ENCODE measurements at places on chromosomes 1 and 21. TPM values are rescaled to one million over a fixed set of nuclear protein-coding genes. Genes with fewer than 3 reads are reported as not detected.

DNA sequence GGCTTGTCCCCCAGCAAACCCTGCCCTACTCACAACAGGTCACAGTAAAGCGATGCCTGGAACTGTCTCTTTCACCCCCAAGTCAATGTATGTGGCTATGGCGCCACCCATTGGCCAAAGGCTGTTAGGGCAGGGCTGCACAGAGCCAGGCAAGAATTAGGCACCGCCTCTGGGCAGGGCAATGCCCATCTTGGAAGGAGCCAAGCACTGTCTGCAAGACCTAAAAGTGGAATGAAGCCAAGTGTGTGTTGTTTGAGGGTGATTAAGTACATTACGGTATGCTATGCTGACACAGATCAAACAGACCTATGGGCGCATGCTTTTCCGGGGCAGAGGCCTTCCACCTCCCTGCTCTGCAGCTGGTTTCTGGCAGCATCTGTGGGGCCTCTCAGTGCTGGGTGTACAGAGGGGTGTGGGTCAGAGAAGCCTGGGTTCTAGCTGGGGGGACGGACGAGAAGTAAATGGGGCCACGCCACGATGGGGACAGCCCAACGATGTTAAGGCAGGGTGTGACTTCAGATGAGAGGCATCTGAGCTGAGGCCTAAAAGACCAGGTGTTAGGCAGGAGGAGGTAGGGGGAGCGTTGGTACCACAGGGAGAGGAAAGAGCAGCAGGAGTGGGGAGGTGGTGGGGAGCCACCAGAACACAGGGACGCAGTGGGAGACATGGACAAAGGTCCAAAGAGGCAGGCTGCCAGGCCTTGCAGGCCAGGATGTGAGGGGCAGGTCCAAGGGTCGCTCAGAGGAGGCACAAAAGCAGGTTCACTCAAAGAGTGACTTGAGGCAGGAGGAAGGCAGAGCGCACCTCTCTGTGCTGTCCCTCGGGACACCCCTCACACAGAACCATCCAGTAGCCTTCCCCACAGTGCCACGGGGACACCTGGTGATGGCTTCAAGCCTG is 49.8 kb downstream of the ACOT7 start:
- peaks cover 5% of the 10 kb centered on the region for H3K36me3 ChIP-seq
- no peaks in the 10 kb centered on the region for H3K4me1 ChIP-seq
- peak; percentile 80 for DNase-seq
- H3K27ac ChIP-seq, result no peak overlapping the region
- H3K27me3 ChIP-seq, result no peaks in the 10 kb centered on the region

DNA sequence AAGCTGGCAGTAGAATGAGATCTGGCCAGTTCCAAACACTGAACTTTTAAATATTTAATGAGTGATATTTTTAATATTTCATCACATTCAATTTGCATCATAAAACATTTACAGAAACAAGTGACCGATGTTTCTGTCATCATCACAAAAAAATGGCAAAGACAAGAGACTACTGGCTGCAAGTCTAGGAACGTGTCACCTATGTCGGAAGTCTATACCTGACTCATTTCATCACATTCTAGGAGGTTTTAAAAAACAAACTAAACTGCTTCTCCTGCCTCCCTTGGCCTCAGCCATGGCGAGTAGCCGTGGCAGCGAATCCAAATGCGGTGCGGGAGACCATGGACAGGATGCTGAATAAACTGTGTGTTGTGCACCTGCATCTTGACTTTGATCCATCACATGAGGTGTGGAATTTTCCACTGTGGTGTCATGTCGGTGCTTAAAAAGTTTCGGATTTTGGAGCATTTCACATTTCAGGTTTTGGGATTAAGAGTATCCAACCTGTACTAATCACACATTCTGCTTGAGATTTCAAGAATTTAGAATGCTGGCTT is 43.1 kb downstream of the CLSTN1 start:
- no peaks in the 10 kb centered on the region for H3K36me3 ChIP-seq
- no peak for DNase-seq
- H3K27me3 ChIP-seq, result no peaks in the 10 kb centered on the region

DNA sequence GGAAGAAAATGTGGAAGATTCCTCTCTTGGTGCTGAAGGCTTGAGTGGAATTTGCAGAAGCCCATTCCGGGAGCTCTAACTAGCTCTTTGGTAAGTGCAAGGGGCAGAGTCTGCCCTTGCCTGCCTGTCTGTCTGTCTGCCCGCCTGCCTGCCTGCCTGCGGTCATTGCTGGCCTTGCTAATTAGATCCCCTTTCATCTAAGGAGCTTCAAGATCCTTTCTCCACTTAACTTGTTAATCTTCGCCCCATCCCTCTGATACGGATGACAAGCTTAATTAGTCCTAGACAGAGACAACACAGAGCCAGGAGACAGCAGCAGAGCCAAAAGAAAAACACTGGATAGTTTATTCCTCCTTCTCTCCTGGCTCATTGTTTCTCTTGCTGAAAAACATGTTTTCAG is 80.2 kb upstream of the GADD45A start:
- H3K36me3 ChIP-seq, result no peaks in the 10 kb centered on the region
- H3K4me3 ChIP-seq, result no peak overlapping the region
- no peak overlapping the region for H3K27ac ChIP-seq
- H3K4me1 ChIP-seq, result no peaks in the 10 kb centered on the region
- no peak for DNase-seq

DNA sequence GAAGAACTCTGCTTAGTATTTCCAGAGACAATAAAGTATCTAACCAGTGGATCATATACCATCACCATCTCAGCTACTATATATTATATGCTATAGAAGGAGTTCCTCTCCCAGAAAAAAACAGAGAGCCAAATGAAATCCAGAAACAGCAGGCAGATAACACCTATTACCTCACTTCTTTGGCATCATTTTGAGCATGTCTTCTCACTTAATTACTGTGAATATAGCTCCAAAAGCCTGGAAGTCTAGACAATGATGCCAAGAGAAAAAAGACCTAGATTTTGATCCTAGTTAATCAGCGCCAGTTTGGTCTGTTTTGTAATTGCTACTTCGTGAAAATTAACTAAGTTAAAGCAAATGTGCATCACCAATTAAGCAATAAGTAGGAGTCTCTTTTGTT is 131.3 kb downstream of the EIF4G3 start:
- no peaks in the 10 kb centered on the region for H3K36me3 ChIP-seq
- DNase-seq, result no peak

DNA sequence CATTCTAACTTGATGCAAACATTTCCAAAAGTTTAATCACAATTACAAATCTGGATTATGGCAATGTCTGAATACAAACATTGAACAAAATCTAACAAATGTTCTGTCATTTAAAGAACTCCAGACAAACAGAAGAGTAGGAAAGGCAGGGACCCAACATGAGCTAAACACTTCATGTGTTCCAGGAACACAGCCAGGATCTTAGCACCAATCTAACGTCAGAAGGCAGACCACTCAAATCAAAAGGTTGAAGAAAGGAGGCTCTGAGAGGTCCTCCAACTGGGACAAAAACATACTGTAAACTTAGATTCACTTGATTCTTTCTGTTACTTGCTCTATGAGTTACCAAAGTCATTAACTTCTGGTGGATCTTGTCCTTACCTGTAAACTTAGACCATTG is 374.0 kb downstream of the NEGR1 start:
- no peak overlapping the region for H3K4me3 ChIP-seq
- H3K36me3 ChIP-seq, result no peaks in the 10 kb centered on the region
- no peak overlapping the region for H3K27ac ChIP-seq

- H3K4me1 ChIP-seq, result peaks cover 13% of the 10 kb centered on the region
- DNase-seq, result no peak
- no peaks in the 10 kb centered on the region for H3K36me3 ChIP-seq
- no peaks in the 10 kb centered on the region for H3K27me3 ChIP-seq
- no peak overlapping the region for H3K4me3 ChIP-seq
These were observed 7.1 kb upstream of the CDK18 start for GRCh38 chr1:205497351-205497750.

GRCh38 chr1:46544561-46545240 is 6.7 kb downstream of the KNCN start:
- H3K4me3 ChIP-seq, result no peak overlapping the region
- no peaks in the 10 kb centered on the region for H3K27me3 ChIP-seq
- H3K27ac ChIP-seq, result no peak overlapping the region
- no peaks in the 10 kb centered on the region for H3K4me1 ChIP-seq
- no peaks in the 10 kb centered on the region for H3K36me3 ChIP-seq
- DNase-seq, result peak; percentile 22

DNA sequence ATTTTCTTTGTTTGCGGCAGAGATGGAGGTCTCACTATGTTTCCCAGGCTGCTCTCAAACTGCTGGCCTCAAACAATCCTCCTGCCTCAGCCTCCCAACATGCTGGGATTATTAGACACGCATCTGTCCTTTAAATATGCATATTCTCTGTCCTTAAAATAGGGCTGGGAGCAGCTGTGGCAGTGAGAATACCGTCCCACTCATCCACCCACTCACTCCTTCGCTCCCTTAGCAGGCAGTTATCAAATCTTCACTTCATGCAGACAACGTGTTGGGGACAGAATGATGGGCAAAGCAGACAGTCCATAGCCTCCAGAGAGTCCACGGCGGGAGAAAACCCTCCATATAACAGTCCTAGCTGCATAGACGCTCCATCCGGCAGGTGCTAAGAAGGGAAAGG is 179.4 kb downstream of the ZBTB18 start:
- peaks cover 20% of the 10 kb centered on the region for H3K4me1 ChIP-seq
- H3K4me3 ChIP-seq, result no peak overlapping the region
- no peaks in the 10 kb centered on the region for H3K27me3 ChIP-seq
- peak overlapping the region; percentile 89 for H3K27ac ChIP-seq
- H3K36me3 ChIP-seq, result no peaks in the 10 kb centered on the region

DNA sequence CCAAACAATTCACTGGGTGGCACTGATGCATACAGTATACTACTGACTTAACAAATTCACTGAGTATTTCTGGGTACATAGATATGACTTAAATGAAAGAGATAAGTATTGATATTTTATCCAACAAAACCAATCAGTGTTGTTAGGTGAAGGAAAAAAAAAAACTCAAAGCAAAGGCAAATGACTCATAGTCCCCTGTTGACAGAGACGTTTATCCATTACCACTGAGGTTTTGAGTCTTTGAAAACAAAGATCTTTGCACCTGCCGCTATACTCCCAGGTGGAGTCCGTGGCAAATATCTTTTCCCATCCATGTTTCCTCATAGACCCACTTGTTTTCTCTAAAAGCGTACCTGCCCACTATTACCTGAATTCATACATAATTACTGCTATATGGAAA is 18.4 kb downstream of the DYNLT5 start:
- no peak overlapping the region for H3K4me3 ChIP-seq
- H3K27ac ChIP-seq, result no peak overlapping the region
- no peaks in the 10 kb centered on the region for H3K27me3 ChIP-seq
- H3K4me1 ChIP-seq, result no peaks in the 10 kb centered on the region
- no peak for DNase-seq
- no peaks in the 10 kb centered on the region for H3K36me3 ChIP-seq

DNA sequence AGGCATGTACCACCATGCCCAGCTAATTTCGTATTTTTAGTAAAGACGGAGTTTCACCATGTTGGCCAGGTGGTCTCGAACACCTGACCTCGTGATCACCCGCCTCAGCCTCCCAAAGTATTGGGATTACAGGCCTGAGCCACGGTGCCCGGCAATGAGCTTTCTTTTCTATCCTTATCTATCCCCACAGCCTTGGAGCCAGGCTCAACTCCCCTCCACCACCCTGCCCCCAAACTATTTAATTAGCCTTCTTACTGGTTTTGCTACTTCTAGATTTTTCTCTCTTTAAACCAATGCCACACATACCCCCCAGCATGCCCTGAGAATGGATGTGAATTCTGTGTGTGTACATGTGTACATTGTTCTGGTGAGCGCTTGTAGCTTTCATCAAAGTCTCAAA is 5.7 kb upstream of the VANGL2 start:
- DNase-seq, result no peak
- no peak overlapping the region for H3K4me3 ChIP-seq
- no peaks in the 10 kb centered on the region for H3K27me3 ChIP-seq
- no peaks in the 10 kb centered on the region for H3K4me1 ChIP-seq

DNA sequence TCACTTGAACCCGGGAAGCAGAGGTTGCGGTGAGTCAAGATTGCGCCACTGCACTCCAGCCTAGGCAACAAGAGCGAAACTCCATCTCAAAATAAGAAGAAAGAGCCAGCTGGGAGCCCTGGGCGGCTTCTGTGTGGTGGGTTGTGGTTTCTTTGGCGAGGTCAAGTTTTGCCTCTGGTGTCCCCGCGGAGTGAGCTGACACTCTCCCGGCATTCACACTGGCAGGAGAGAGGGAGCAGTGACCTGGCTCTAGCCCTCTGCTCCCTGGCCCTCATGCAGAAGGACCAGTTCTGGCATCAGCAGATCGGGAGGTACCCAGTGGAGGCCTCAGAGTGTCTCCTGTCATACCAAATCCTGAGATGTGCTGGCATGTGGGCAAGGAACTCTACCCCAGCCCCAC is 81.0 kb upstream of the VAMP3 start:
- H3K27me3 ChIP-seq, result no peaks in the 10 kb centered on the region
- H3K27ac ChIP-seq, result no peak overlapping the region
- H3K36me3 ChIP-seq, result no peaks in the 10 kb centered on the region
- no peaks in the 10 kb centered on the region for H3K4me1 ChIP-seq
- H3K4me3 ChIP-seq, result no peak overlapping the region
- no peak for DNase-seq

DNA sequence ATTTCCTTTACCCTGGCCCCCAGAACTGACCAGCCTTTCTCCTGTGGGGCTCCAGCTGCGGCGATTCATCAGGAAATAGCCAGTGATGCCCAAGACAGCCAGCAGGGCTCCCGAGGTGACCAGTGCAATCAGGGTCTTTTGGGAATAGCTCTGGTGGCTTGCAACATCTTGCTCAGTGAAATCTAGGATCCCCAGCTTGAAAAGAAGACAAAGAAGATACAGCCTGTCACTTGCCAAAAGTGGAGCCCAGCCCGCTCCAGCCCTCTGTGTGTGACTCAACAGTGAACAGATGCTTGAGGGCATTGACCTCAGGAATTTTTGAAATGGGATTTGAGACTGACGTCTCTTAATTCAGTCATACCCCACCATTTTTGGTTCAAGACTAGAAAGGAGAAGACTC is 22.3 kb downstream of the CD34 start:
- no peaks in the 10 kb centered on the region for H3K27me3 ChIP-seq
- H3K27ac ChIP-seq, result peak overlapping the region; percentile 72
- peak; percentile 69 for DNase-seq
- H3K4me1 ChIP-seq, result peaks cover 40% of the 10 kb centered on the region
- H3K4me3 ChIP-seq, result no peak overlapping the region

- H3K27ac ChIP-seq, result no peak overlapping the region
- no peak overlapping the region for H3K4me3 ChIP-seq
- no peaks in the 10 kb centered on the region for H3K27me3 ChIP-seq
- no peaks in the 10 kb centered on the region for H3K4me1 ChIP-seq
- H3K36me3 ChIP-seq, result peaks cover 56% of the 10 kb centered on the region
These were observed 16.3 kb downstream of the ACBD6 start for GRCh38 chr1:180486092-180486491.

DNA sequence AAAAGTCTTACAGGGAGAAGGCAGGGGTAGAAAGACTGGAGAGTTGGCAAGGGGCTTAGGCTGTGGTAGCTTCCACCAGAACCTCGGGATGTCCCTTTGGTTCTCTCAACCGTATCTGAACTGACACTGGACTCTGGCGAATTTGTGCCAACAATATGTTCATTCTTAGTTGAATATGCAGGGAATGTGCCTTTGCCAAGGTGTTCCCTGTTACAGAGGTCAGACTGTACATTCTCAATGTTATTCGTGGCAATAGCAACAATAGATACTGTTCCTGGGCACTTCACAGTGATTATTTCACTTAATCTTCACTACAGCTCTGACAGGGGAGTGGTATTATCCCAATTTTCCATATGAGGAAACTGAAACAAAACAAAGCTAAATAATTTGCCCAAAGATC is 51.5 kb upstream of the RAB3GAP2 start:
- H3K4me1 ChIP-seq, result no peaks in the 10 kb centered on the region
- no peak overlapping the region for H3K27ac ChIP-seq

AVPR1B gene
- not detected for total RNA-seq

PCSK9 gene
- not detected for total RNA-seq

PRDM16 gene
- 0.20 TPM for total RNA-seq

HIVEP3 gene
- total RNA-seq, result 2.1 TPM

ARL8A gene
- 68.1 TPM for total RNA-seq

TMEM125 gene
- not detected for total RNA-seq

AADACL3 gene
- not detected for total RNA-seq
